ENCODE measurements at places on chromosomes 6 and 20. TPM values are rescaled to one million over a fixed set of nuclear protein-coding genes. Genes with fewer than 3 reads are reported as not detected.

- no peak for DNase-seq
Observed at GRCh38 chr6:157725836-157726235, 97.2 kb upstream of the SNX9 start.

- no peak for DNase-seq
Observed at GRCh38 chr6:6332811-6333244, 12.4 kb upstream of the F13A1 start.

DNA sequence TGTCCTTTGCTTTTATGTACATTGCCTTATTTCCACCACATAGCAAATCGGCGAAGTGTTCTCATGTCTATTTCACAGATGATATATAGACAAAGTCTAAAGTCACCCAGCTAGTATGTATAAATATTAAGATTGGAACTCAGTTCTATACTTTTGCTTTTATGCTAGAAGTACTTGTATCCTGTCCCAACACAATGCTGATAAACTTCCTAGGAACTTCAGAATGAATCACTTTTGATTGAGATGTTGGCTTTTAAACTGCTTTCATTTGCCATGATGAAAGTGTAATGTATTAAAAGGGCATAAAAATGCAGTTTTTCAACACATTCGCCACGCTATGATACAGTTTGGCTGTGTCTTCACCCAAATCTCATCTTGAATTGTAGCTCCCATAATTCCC is 50.8 kb downstream of the GCLC start:
- DNase-seq, result no peak

- no peak for DNase-seq
Observed at GRCh38 chr20:32339116-32339515, 19.0 kb upstream of the ASXL1 start.

DNA sequence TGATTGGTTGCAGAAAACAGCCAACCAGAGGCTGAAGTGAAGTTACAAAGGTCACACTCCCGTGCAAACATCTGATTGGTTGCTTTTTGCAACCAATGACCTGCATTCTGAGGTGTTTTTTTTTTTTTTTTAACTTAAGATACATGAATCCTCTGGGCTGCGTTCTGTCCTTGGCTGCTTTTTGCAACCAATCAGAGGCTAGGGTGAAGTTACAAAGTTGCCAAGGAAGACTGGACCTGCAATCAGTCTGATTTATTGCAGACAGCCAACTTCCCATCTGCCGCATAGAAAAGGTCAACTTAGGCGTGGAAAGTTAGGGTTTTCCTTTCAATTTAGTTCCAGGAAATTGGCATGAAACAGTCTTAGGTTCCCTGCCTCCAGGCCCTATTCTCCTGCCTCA is 292.9 kb downstream of the PLCB1 start:
- no peak for DNase-seq

GRCh38 chr6:168418711-168419121 is 22.3 kb upstream of the SMOC2 start:
- no peak for DNase-seq

GRCh38 chr6:14844411-14844810 is 401.5 kb upstream of the JARID2 start:
- no peak for DNase-seq

DNA sequence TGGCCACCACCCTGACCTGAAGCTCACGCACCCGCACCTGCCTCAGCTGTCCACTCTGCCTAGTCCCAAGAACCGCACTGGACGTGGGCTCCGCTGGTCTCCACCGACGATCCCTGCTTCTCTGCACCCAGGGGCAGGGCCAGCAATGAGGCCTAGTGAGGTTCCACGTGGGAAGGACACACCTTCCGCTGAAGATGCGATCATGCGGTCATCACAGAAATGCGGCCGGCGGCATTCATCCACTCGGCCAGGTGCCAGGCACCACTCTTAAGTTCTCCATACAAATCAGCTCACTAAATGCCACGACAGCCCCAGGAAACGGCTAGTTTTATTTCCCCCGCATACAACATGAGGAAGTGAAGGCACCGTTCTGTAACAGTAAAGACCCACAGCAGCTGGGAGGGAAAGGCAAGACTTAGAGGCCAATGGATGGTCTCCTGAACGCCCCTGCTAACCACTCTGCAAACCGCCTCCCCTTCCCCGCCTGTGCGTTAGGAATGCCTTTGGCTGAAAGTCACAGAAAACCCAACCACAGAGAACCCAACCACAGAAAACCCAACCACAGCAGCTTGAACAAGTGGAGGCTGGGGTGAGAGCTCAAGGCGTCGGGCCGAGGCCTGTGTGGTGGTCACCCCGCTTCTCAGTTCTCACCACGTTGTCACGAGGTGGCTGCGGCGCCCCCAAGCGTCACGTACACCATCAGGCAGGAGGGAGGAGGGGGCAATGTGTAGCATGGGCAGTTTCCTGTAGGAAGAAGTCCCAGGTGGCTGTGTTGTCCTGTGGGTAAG is 204.4 kb downstream of the TAF4 start:
- no peak for DNase-seq

DNA sequence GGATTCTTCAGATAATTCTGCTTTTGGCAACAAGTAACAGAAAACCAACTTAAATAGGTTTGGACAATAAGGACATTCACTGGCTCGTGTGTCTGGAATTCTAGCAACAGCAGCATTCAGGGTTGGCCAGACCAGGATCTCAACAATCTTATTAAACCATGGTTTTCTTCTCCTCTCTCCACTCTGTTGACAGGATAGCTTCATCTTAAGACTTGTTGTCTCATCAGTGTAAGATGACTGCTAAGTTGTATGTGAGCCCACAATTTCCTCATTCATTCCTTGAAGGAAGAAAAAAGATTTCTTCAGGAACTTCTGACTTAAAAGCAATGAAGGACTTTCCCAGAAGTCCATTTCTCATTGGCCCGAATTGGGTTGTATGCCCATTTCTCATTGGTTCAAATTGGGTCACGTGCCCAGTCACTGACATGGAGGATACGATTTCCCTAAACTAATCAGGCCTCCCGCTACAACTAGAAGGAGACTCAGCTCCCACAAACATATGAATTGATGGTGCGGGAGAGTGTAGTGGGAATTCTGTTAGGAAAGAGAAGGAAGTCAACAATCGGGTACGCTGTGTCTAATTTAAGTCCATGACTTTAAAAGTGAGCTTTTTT is 83.7 kb downstream of the SLC22A3 start:
- DNase-seq, result no peak

DNA sequence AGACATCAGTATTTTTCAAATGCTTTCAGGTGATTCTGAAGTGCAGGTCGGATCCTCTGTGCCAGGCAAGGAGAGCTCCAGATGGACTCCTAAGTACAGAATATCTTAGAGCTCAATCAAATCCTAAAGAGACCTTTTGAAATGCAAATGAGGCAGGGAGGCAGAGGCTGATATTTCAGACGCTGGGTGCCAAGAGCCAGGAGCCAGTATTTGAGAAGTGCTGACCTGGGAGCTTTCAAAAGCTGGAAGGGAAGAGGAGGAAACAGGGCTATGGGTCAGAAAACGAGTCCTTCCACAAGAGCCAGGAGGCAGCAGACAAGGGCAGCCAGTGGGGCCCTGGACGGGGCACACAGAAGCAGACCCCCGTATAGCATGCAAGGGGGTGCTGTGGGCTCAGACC is 46.1 kb upstream of the DSN1 start:
- no peak for DNase-seq

- DNase-seq, result no peak
Observed at GRCh38 chr6:24797596-24798216, 1.0 kb downstream of the ARMH2 start.

DNA sequence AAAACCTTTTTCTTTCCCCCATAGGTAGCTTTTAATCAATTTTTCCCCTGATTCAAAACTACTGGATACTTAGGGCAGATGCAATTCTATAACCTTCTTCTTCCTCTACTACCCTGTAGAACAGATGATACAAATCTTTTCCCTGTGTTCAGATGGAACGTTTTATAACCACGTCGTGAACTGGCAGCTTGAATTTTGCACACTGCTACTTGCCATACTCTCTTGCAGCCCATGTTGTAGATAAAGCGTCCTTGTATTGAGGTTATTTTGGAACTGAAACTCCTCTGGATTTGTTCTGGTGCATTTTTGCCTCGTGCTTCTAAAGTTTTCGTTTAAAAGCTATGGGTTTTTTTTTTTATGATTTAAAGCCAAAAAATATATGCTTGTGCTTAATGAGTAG is 440.2 kb downstream of the RFPL4B start:
- DNase-seq, result no peak

GRCh38 chr20:49353348-49353747 is 75.5 kb upstream of the ZNFX1 start:
- DNase-seq, result no peak

GRCh38 chr6:90393232-90393884 is 96.7 kb upstream of the BACH2 start:
- DNase-seq, result peak; percentile 58

GRCh38 chr20:5643936-5644335 is 106.3 kb upstream of the SHLD1 start:
- DNase-seq, result no peak

DNA sequence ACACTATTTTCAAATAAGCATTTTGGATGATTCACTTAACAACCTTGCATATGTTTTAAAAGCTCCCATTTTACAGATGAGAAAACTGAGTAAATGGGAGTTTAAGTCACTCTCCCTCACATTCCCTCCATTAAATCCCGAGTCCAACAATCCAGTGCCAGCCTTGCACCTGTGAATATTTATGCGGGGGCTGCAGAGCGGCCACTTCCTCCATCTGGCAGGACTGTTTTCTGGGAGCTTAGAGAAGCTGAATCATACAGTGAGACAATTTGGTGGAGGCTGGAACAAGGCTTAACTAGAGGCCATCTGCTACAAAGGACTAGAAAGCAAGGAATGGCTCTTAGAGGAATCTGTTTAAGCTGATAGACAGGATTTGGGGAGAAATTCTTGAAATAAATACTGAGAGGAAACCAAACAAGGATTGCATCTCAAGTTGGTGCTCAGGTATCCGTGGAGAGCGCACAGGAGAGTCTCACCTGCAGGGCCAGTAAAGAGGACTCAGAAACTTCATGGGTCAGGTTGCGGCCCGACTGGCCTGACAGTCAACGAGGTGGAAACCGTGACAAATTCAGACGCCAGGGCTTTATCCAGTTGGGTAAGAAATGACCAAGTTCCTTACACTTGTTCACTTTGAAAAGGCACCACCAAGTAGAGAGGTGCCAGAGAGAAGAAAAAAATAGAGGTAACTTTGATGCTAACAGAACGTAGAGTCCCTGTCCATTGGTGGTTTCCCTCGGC is 478.5 kb downstream of the QKI start:
- no peak for DNase-seq

GRCh38 chr20:61220131-61220530 is 31.9 kb upstream of the CDH4 start:
- DNase-seq, result no peak

DNA sequence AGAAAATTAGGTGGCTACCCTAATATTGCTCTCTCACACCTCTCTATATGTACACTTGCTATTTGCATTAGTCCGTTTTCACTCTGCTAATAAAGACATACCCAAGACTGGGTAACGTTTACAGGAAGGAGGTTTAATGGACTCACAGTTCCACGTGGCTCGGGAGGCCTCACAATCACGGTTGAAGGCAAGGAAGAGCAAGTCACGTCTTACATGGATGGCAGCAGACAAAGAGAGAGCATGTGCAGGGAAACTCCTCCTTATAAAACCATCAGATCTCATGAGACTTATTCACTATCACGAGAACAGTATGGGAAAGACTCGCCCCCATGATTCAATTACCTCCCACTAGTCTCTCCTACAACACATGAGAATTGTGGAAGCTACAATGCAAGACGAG is 53.4 kb downstream of the EPM2A start:
- DNase-seq, result no peak

- DNase-seq, result no peak
Observed at GRCh38 chr20:24701668-24702067, 232.2 kb downstream of the SYNDIG1 start.

GRCh38 chr6:156191895-156192294 is 585.3 kb upstream of the ARID1B start:
- DNase-seq, result no peak

GRCh38 chr6:113694278-113695077 is 162.7 kb upstream of the MARCKS start:
- no peak for DNase-seq

GRCh38 chr6:139231206-139231605 is 60.6 kb downstream of the TXLNB start:
- no peak for DNase-seq

- no peak for DNase-seq
Observed at GRCh38 chr20:62010551-62011402, 54.9 kb downstream of the TAF4 start.

- no peak for DNase-seq
Observed at GRCh38 chr20:2822073-2822472, 5.9 kb downstream of the TMEM239 start.

DNA sequence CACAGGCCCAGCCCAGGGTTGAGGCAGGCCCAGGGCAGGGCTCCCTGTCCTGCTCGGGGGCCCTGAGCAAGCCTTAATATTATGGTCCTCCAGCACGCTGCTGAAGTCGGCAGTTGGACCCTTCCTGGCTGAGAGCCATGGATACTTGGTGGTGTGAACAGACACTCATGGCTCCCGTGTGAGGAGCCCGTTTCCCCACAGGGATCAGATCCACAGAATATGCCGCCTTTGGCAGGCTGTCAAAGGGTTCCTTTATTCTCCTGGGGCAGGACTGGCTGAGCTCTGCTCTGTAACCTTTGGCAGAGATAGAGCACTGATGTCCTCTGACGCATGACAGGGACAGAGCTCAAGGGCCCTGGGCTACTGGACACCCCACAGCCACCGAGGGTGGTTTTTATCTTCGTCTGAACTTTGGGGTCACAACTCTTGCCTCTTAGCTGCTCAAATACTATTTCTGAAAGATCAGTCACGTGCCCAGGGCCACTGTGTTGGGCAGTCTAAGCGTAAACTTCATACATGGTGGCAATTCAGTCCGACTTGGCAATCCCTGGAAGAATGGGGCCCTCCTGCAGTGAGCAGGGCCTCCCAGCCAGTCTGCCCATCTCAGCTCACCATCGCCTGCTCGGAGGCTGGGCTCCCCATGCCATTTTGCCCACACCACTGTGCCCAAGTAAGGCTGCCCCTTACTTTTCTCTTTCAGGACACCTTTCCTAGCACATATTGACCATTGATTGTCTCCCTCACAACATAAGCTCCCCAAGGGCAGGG is 49.1 kb downstream of the TTI1 start:
- no peak for DNase-seq

GRCh38 chr20:46678516-46678915 is 10.7 kb downstream of the TP53RK start:
- DNase-seq, result no peak

DNA sequence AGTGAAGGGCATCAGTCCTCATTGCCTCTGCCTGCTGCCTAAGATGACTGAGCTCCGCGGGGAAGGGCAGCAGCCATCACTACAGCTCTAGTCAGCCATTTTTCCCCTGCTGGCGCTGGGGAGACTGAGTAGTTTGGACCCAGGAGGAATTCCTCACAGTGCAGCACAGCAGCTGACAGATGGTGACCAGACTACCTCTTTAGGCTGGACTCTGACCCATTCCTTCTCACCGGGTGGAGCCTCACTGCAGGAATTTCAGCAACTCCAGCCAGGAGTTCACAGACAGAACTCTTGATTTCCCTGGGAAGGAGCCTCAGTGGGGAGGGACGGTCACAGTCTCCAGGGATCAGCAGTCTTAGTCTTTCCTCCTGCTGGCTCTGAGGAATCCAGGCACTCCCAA is 492.0 kb upstream of the MMS22L start:
- DNase-seq, result no peak

KCNQ5 gene
- polyA plus RNA-seq, result 0.41 TPM

NMBR gene
- 0.21 TPM for polyA plus RNA-seq

ZC2HC1B gene
- not detected for polyA plus RNA-seq

CD24 gene
- polyA plus RNA-seq, result 1,334 TPM

GNAS-AS1 gene
- 0.63 TPM for polyA plus RNA-seq

HLA-DMA gene
- polyA plus RNA-seq, result 19.1 TPM

OR2B6 gene
- not detected for polyA plus RNA-seq

GLP1R gene
- polyA plus RNA-seq, result 0.64 TPM

Data from right renal pelvis (tissue), 4 donors.